ENCODE measurements at places on chromosomes 4 and X.

DNA sequence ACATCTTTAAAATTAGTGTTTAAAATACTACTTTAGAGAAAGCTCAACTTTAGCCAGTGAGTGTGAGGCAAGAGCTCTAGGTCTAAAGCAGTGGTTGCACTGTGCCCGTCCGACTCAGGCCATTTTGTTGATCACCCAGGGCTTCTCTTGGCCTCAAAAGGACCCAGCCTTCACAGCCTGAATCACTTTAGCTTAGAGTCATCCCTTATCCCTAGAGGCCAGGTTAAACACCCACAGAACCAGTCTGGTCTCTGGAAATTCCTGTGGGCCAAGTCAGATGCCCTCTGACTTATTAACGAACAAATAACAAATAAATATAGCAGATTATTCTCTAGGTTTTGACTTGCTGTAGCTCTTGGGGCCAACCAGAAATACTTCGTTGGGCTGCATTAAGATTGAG is 102.3 kb downstream of the WWC2 start:
- DNase-seq = no peak

- DNase-seq = no peak
Observed at GRCh38 chrX:21708116-21708515, 49.8 kb downstream of the SMPX start.

DNA sequence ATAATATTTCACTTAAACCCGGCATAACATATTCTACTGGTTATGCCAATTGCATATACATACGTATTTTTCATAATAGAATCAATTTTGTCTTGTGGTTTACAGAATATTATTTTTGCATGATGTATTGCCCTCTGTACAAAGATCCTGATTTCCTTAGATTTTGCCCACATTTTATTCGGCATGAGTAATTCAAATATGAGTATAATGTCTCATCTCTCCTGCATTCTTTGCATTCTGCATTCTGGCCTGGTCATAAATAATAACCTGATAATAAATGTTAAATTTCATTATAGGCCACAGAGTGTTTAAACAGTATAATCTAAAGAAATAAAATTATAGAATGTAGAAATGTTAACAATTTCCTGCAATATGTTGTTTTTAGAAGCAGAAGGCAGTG is 205.3 kb downstream of the TLL1 start:
- no peak for DNase-seq

- no peak for DNase-seq
Observed at GRCh38 chrX:133726642-133727041, 258.8 kb downstream of the GPC3 start.

GRCh38 chrX:151396042-151396824 is 773 bp upstream of the VMA21 start:
- no peak for DNase-seq

GRCh38 chr4:130820448-130820847 is 1724.5 kb downstream of the C4orf33 start:
- no peak for DNase-seq

- no peak for DNase-seq
Observed at GRCh38 chr4:33162122-33162521, 2442.0 kb downstream of the PCDH7 start.

DNA sequence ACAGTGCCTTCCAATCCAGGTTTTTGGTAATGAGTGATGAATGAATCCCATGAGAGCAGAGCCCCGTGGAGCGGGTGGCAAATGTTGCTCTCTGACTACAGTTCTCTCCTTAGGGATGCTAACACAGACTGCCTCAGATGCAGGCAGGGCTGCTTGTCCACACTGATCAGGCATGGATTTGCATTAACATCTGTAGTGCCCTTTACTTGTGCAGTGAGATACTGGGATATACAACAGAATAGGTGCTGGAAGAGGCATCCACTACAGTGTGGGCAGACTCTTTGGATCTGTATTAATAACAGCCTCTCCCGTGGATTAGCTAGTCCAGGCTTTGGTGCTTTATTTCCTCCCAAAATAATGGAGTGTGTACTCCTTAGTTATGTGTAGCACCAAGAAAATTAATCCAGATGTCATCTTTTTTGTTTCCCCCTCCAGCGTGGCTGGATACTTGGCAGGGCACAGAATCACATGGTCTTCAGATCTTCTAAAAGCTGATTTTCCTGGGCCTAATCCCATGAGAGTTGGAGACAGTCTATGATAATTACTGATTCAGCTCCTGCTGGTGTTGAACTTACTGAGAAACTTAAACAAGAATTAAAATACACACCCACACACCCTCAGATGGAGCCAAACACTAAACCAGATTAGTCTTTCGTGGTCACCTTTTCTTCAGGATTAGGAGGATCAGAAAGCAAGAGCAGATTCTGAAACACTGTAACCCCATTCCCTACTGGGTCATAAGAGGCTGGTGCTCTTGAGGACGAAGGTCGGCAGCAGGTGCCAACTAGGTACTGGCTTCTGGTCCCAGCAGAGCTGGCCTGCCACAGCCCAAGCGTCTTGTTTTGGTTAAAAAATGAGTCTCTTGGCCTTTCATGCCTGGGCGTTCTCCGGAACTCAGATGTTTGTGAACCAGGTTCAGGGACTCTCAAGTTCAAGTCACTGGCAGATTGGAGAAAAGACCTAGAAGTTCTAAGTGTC is 23.1 kb upstream of the NAP1L5 start:
- no peak for DNase-seq

DNA sequence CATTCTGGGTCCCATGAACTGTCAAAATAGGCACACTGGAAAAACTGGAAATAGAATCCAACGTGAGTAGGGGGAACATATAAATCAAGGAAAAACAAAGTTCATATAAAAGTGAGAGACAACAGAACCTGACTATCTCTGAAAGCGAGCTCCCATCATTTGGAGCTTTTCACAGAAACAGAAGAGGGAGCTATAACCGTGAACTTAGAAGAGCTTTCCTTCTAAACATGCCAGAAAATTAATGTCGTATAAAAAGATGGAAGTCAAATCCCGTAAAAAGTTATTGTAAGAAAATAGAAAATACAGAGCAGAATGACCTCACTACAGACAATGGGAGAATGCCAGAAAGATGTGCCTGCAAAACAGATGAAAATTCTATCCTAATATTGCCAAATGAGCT is 23.9 kb upstream of the HSD17B10 start:
- DNase-seq = no peak

GRCh38 chrX:92209936-92210335 is 430.8 kb downstream of the PCDH11X start:
- no peak for DNase-seq

GRCh38 chrX:15059474-15059873 is 186.3 kb downstream of the MOSPD2 start:
- DNase-seq = no peak

DNA sequence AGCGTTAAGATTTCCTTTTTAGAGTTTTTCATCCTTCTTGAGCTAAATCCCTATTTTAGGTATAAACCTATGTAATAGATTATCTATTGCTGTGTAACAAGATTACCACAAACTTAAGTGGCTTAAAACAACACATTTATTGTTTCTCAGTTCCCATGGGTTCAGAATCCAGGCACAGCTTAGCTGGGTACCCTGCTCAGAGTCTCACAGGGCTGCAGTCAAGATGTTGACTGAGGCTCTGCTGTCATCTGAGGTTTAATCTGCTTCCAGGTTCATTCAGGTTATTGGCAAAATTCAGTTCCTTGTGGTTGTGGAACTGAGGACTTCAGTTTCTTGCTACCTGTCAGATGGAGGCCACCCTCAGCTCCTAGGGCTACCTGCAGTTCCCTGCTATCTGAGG is 60.9 kb downstream of the GK start:
- no peak for DNase-seq

DNA sequence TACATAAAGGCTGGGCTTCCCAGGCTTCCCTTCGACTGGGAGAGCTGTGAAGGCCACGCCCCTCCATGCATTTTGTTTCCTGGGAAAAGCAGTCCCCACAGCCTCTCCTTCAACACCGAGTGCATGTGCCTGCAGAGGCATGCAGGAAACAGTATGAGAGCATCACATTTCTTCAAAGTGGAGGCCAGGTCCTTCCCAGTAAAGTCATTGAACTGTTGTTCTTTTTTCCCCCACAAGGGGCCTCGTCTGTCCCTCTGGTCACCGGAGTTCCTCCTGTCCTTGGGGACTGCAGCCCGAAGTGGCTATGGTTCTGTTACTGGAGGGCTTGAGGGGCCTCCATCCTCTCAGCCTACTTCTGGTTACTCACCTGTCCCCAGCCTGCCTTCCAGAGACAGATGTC is 56.0 kb downstream of the RAI2 start:
- no peak for DNase-seq

DNA sequence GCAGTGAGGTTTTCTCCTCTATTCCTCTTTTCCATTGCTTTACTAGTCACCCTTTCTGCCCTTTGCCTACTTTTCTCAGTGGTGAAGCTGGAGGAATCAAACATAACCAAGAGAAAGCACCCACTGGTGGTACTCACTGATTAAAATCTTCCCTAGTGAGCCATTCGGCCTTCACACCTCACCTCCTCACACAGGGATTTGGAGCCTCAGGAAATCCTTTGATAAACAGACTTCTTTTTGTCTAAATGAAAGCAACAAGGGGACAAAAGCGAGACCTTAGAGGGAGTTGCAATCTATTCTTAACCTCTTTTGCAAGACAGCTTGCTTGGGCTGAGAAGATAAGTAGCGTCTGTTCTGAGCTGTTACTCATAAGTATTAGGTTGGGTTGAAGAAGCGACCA is 572.6 kb downstream of the ZNF674 start:
- DNase-seq = no peak

DNA sequence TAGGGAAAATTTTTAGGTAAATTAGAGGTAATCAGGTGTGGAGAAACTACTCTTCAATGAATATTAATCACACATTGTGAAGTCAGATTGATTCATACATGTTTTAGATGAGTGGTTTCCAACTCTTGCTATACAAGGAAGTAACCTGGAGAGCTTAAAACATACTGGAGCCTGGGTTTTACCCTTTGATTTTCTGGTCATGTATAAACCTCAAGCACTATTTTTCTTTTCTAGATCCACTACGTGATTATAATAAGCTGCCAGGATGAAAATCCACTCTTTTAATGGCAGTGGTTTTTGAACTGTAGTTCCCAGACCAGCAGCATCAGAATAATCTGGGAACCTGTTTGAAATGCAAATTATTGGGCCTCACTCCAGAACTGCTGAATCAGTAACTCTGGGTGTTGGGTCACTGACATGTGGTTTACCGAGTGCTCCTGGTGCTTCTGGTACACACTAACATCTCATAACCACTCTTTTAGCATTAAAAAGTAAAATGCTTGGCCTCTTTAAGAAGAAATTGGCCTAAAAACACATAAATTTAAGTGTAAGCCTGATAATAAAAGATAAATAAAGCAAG is 63.4 kb downstream of the DCAF12L1 start:
- DNase-seq = no peak

DNA sequence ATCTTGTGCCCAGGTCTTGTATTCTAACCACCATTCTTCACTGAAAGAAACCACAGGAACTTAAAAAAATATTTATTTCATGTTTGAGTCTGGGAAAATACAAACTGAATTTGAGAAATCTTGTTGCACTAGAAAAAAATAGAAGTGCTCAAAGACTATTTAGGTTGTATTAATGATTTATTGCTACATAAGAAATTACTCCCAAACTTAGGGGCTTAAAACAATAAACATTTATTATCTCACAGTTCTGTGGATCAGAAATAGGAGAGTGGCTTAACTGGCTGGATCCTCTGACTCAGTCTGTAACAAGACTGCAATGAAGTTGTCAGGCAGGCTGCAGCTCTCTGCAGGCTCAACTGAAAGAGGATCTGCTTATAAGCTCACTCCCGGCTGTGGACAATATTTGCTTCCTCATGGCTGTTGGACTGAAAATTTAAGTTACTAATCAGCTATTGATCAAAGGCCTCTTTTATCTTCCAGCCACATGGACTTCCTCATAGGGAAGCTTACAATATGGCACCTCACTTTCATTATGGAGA is 295.4 kb upstream of the FAM241A start:
- DNase-seq = no peak

DNA sequence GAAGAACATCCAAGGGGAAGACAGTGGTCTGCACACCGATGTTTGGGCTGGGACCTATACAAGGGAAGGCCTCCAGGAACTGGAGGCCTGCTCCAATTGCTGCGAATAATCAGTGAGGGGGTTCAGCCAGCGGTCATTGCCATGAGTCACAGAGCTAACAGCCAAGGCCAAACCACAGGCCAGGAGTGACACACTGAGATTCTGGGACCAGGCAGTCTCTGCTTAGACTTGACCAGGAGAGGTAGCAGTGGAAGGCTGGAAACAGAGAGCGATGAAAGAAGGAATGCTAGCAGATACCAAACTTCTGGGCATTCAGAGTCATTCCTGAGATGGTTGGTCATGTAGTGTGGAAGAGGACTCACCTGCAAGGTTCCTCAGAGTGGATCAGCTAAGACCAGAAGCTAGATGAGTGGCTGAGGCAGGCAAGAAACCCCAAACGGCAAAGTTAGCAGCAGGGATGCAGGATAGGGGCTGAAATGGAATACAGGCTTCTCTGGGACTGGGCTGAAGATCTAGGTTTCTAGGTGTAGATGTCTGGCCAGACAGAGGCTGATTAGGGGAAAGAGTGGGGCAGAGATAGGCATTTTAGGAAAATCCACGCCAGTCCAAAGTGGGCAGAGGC is 54.7 kb downstream of the CNGA2 start:
- no peak for DNase-seq

DNA sequence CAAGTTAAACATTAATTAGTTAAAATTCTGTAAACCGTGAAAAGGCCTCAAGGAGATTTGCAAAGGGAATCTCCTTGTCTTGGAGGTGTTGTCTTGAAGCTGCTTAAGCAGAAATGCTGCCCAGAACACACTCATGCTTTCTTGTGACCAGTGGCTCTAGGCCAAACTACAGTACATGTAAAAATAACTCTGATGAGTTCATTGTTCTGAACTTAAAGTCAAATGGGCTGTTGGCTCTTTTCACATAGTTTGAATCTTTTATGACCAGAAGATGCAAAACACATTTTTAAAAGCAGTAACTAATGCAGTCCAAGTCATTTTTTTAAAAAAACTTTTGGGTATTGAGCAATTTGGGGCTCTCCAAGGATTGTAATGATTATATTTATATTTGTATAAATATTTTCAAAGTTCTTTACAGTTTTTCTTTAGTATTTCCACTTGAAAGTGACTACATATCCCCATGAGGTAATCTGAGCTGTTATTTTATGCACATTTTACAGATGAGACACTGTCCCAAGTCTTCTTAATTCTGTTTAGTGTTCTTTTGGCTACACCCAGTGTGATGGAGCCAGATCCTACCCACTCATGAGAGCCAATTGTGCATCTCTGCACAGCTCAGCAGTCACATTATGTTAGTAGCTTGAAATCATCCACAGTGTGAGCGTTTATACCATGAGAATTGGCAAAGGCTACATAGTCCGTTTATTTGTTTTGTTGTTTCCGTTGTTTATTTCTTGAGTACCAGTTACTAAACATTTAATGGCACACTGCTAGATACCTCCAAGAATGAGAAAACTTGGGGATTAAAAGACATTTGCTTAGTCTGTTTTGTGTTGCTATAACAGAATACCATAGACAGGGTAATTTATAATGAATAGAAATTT is 112.8 kb upstream of the ATXN3L start:
- no peak for DNase-seq

DNA sequence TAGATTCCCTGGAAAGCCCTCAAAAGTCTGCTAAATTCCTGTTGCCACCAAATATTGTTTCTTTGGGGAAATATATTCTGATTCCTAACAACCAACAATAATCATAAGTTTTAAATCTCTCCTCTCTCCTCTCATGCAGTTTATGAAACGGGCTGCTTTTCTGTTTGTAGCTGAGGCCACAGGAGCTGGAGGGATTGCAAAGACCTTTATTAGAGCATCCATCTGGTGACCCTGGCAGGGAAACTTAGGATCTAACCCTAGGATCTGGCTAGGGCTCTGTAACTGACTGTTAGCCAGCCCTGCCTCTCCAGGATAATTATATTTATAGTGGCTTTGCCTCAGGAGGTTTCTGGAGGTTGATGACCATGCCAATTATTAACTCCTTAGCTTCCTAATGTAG is 56.9 kb downstream of the SMAD1 start:
- DNase-seq = no peak
